ENCODE measurements at places on chromosomes 1 and 21. TPM values are rescaled to one million over a fixed set of nuclear protein-coding genes. Genes with fewer than 3 reads are reported as not detected.

Gene KRTAP20-3
- total RNA-seq: not detected

Gene TNFRSF18
- not detected for total RNA-seq

Gene SLC9C2
- not detected for total RNA-seq

Gene PTAFR
- 0.04 TPM for total RNA-seq

Gene OLFML2B
- 0.55 TPM for total RNA-seq

Gene MROH7
- total RNA-seq: not detected

Gene RIMKLA
- total RNA-seq: 1.0 TPM

Gene RNU1-3
- total RNA-seq: not detected

Gene RGS7
- total RNA-seq: not detected

Gene SHCBP1L
- total RNA-seq: not detected

Gene FAM110D
- total RNA-seq: 0.04 TPM

Gene SSU72
- 130 TPM for total RNA-seq

Gene LCE2A
- total RNA-seq: not detected

Gene OR2L2
- total RNA-seq: not detected

Gene VN1R5
- not detected for total RNA-seq

Gene SPRR1A
- not detected for total RNA-seq

Gene SH2D5
- 0.56 TPM for total RNA-seq

Data from H4 (cell line).